ENCODE measurements at places on chromosomes 16 and 17.

DNA sequence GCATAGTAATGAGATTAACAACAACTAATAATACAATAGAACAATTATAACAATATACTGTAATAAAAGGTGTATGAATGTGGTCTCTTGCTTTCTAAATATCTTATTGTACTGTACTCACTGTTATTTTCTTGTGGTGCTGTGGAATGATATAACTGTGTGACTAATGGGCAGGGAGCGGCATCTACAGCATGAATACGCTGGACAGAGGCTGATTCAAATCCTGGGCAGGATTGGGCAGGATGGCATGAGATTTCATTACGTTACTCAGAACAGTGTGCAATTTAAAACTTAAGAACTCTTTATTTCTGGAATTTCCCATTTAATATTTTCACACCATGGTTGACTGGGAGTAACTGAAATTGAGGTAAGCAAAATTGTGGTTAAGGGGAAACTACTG, 1239.8 kb upstream of the GOT2 start:
- DNase-seq, result no peak

DNA sequence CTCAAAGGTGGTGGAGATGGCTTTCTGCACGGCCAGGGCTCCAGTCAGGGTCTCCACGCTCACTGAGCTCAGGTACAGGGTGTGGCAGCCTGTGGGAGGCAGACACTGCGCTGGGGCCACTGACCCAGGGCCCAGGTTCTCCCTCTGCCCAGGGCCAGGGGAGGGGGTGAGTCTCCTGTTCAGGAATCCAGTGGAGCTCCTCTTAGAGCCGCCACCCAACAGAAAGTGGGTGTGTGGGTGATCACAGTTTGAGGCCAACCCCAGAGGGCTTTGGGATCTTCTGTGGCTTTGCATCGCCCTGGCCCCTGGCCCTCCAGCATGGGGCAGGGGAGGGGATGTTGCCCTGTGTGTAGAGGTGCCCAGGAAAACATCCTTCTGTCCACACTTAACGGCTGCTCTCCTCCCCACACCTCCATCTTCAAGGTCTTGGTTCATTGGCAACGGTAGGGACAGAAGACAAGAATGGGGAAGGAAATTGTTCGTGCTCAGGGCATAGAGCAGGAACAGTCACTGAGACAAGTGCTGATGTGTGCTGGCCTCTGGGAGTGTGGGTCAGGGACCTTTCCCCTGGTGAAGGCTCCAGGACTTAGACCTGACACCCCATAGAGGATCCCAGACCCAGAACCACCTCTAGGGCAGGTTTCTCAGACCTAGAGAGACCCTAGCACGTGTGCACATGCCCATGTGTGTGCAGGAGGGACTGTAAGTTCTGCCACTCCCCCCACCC, 21.5 kb downstream of the TNS4 start:
- DNase-seq, result no peak

- DNase-seq, result no peak
Observed at GRCh38 chr17:688100-688989, 26.3 kb downstream of the VPS53 start.

DNA sequence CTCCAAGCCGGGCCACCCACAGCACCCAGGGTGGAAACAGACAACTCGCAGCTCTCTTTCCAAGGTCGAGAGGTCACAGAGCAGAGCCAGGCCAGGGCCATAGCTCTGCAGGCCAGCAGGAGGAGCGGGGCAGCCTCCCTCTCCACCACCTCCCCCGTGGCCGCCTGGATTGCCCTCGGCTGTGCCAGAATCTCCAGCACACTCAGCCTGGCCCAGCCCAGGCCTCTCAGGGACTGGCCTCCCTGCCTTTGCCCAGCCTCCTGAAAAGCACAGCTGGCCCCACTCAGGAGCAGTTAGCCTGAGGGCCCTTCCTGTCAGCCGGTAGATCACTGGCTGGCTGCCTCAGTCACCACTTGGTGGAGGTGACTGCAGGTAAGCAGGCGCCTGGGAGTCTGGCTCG, 85.8 kb upstream of the SEC14L1 start:
- DNase-seq, result no peak

GRCh38 chr16:70156207-70156978, 17.2 kb upstream of the CLEC18C start:
- no peak for DNase-seq

- peak; percentile 22 for DNase-seq
Observed at GRCh38 chr17:74860229-74860871, 665 bp upstream of the GRIN2C start.

DNA sequence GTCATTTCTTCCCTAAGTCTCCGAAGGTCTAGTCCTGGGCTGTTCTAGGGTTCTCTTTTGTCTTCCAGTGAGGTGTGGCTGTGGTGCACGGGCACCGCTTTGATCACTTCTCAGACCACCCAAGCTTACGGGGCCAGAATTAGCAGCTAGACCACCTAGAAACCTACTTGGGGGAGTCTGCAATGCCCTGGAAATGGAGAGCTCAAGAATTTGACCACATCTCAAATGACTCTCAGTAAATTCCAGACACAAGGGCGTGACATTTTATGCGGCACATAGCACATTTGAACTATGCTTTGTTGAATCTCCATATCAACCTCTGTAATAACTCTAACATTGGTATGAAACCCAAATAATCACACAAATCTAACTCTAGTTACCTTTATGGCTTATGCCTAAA, 24.9 kb downstream of the TRIM16 start:
- no peak for DNase-seq

- DNase-seq, result no peak
Observed at GRCh38 chr17:42564815-42565522, 1.9 kb upstream of the MLX start.

- no peak for DNase-seq
Observed at GRCh38 chr17:12616161-12616560, 49.5 kb upstream of the MYOCD start.

GRCh38 chr17:17612085-17613022, 20.8 kb upstream of the PEMT start:
- DNase-seq, result no peak

- no peak for DNase-seq
Observed at GRCh38 chr17:40418428-40418706, 671 bp upstream of the TOP2A start.

DNA sequence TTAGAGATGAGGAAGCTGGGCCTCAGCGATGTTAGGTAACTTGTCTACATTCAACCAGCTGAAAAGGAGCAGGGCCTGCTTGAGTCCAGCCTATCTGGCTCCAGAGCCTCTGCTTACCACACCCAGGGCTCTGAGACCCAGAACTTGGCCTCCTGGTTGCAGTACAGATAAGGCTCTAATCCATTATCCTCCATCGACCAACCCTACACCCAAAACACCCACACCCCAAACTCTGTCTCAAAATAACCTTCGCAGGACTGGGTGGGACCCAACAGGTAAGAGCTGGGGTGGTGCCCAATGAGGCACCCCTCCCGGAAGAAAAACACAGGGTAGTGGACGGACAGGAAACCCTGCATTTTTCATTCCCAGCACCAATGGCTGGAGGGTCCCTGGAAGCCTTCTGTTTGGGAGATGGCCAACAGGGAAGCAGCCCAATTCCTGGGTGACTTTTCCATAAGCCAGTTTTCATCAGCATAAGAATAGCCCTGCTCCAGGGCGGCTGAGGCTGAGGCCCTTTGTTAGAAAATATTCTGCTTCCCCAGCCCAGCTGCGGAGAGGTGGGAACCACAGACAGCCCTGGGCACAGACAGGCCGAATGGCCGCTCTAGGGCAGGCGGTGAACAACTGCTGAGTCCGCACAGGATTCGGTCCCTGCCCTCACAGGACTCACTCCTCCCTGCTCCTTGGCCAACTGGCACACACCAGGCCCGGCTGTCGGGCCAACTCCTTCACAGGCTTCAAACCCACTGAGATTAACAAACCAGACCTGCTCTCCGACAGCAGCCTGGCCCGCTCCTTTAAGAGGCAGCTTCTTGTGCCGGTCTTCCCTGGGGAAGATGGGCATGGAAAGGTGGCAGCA, 9.8 kb downstream of the SMIM5 start:
- no peak for DNase-seq

DNA sequence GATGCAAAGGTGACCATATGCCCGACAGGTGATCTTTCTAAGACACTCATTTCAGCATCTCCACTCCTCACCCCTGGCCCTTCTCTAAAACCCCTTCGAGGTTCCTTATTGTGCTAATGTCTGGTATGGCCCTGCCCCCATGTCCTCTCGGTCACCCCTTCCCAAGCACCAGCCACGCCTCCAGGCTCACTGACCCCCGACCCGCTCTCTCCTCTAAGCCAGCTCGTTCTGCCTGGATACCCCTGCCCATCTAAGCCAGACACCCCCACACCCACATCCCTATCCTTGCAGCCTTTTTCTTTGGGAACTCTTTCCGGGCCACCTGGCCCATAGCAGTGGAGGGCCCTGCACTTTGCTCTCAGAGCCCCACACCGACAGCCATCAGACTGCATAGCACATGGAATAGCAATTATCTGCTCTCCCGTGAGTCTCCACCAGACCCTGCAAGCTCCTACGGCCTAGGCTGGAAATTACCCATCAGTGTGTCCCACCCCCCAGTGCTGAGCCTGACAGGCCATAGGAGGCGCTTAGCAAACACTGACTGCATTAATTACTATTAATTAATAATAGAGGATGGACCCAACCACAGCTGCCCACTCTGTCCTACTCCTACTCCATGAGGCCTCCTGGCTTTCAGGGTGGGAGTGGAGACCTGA, 176.7 kb downstream of the TMEM132E start:
- no peak for DNase-seq

GRCh38 chr17:68292689-68293040, 1.4 kb downstream of the ARSG start:
- DNase-seq, result no peak

GRCh38 chr16:62872339-62872738, 836.1 kb upstream of the CDH8 start:
- no peak for DNase-seq

GRCh38 chr16:64627288-64627687, 494.6 kb downstream of the CDH11 start:
- no peak for DNase-seq

DNA sequence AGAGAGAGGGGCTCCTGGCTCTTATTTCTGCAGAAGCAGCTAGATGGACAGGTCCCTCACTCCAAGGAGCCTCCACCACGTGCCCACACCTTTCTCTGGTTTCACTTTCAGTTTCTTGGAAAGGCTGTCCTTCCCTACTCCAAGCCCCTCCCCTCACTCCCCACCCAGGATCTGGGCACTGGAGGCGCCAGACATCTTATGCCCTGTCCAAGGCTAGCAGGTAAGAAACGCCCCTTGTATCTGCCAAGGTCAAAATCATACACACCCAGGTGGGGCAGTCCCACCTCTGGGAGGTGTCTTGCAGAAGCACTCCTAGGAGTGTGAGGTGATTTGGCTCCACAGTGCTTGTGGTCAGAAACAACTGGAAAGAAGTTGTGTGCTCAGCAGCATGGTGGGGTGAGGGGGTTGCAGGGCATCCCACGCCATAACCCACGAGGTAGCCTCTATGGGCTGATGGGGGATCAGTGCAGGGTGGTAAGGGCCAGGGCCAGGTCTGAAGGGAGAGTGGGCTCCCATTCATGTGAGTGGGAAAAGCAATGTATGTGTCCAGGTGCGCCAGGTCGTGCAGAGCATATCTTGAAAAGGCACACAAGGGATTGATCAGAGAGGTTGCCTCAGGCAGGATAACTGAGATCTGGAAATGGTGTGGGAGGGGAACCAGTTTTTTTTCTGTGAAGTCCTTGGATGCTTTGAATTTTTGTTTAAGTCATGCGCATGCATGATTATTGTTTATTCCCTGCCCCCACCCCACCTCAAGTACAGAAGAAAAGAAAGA, 31.8 kb upstream of the PRM1 start:
- peak; percentile 41 for DNase-seq

GRCh38 chr16:440627-441026, 15.2 kb downstream of the RAB11FIP3 start:
- DNase-seq, result no peak

DNA sequence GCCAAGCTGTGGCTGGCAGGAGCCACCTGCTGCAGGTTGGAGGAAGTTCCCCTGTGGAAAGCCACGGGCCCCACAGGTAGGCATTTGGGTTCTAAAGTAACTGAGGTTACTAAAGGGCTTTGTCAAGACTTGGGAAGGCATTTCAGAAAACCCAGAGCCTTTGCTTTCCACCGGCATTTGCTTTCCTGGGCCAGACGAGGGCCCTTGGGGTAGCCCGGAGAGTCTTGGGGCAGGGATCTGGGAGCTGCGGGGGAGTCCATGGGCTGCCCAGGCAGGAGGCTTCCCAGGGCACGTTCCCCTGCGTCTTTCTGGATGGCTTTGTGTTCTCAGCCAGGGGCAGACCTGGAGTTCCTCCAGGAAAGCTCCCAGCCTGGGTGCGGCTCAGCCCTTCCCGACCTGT, 43.5 kb downstream of the JPH3 start:
- DNase-seq, result no peak

GRCh38 chr17:29016345-29017210, 10.7 kb upstream of the SEZ6 start:
- DNase-seq, result no peak

DNA sequence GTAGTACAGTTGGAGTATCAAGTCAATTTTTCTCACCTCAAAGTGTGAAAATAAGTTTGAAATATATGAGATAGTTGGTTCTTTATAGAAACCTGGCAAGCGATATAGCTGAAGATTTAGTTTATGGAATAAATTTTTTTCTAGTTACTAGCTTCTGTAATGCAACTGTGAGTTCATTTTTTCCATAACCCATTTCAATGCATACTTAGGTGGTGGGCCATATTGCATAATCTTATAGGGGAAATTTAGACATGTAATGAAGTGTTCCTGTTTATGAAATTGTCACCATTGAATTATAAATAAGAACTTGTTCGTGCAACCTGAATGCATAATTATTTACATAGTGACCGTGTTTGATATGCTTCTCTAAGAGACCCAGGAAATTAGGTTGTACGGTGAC, 9.0 kb downstream of the MOSMO start:
- no peak for DNase-seq

- no peak for DNase-seq
Observed at GRCh38 chr16:80573700-80574120, 32.9 kb downstream of the DYNLRB2 start.

DNA sequence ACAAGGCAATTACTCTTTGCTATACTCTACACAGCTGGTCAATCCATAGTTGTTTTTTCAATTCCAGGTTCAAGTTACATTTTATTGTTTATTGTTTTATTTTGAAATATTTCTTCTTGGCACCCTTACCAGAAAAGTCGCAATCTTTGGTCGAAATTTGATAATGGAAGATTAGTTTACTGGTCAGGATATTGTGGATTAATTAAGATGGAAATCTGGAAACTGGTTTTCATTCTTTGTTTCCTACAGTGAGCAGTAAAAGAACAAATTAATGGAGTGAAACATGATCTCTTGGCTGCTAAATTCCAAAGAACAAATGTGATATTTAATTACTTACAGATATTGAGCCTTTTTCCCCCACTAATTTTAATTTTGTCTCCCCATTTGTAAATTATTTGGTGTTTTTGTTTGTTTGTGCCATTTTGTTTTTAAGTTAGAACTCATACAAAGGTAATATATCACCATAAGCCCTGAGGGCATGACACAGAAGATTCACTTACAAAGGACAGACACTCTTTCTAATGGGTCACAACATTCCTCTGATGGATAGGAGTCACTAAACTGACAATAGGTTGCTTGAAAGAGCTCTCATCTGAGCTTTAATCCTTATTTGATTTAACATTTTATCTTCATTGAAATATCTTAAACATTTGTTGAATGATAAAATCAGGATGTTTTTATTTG, 700.2 kb downstream of the KCNJ2 start:
- no peak for DNase-seq
